Cerebellar nuclear complex (tissue), 1 donor: ENCODE measurements at places on chromosomes 4 and X.

- DNase-seq: no peak
Observed at GRCh38 chr4:33058998-33059397, 2338.8 kb downstream of the PCDH7 start.

GRCh38 chr4:18675586-18676525, 654.3 kb upstream of the LCORL start:
- no peak for DNase-seq

DNA sequence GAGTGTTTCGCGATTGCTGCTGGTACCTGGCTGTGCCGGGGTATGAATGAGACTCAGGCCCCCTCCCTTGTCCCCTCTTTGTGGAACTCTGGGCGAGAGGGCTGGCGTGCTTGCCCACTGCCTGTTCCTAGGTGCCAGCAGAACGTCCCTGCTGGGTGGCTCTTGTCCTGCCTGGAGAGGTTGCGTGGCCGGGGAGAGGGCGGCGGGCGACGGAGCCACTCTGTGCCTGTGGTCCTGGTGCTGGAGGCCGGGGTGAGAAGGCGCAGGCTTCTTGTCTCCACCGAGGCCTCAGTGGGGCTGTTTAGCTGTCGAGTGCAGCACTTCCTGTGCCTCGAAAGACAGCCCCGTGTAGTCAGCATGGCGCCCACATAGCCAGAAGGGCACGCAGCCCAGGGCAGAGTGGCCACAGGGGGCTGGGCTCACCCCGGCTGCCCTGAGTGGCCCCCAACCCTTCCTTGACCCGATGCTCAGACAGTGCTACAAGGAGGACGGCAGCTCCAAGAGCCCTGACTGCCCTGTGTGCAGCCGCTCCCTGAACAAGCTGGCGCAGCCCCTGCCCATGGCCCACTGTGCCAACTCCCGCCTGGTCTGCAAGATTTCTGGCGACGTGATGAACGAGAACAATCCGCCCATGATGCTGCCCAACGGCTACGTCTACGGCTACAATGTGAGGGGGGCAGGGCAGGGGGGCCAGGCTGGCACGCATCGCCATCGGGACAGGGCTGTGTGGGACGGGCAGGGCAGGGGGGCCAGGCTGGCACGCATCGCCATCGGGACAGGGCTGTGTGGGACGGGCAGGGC, 8.9 kb upstream of the UVSSA start:
- DNase-seq: no peak

DNA sequence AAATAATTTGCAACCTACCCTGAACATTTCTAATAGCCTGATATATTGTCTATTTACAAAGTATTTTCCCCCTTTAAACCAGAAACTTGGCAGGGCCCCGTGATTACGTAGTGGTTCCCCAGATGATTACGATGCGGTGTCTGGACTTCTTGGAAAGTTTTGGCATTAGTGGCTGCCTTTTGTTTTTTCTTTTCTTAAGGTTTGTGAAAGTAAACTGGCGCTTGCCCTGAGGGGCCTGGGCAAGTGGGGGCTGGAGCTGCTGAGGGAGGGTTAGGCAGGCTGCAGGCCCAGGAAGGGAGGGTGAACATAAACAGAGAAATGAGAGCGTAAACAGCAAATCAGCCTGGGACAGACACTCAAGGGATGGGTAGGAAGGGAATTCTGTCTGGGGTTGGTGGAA, 123.6 kb upstream of the MSX1 start:
- no peak for DNase-seq

- no peak for DNase-seq
Observed at GRCh38 chrX:40759374-40759773, 24.0 kb upstream of the MED14 start.

GRCh38 chr4:61312526-61312925, 112.4 kb downstream of the ADGRL3 start:
- no peak for DNase-seq

DNA sequence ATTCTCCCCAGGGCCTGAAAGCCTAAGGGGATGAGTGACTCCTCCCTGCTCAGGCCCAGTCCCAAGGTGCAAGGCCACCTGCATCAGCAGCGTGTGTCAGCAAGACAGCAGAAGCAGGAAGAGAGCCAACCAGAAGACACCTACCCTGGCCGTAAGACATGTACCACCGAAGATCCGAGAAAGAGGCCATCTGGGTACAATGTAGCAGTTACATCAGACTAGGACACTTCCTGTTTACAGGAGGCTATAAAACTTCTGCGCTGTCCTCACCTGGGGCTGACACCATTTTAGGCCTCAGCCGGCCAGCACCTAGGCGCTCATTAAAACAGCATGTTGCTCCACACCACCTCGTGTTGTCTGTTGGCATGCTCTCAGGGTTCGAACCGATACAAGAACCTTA, 19.1 kb upstream of the HERC6 start:
- DNase-seq: no peak

DNA sequence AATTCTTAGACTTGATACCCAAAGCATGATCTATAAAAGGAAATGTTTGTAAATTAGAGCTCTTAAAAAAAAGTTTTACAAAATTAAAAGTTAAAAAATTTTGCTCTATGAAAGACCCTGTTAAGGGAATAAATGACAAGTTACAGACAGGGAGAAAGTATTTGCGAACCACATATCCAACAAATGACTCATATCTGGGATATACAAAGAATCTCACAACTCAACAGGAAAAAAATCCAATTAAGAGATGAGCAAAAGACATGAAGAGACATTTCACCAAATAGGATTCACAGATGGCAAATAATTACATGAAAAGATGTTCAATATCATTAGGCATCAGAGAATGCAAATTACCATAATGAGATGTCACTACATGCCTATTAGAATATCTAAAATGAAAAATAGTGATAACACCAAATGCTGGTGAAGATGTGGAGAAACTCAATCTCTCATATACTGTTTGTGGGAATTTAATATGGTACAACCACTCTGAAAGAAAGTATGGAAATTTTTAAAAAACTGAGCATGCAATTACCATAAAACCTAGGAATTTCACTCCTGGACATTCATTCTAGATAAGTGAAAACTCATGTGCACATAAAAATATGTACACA, 100.8 kb upstream of the EOLA2 start:
- DNase-seq: no peak

GRCh38 chr4:159097785-159098184, 5.1 kb upstream of the RAPGEF2 start:
- DNase-seq: no peak

GRCh38 chrX:25287521-25287920, 271.8 kb upstream of the ARX start:
- DNase-seq: no peak

GRCh38 chrX:105120463-105120862, 100.0 kb downstream of the TEX13A start:
- no peak for DNase-seq

DNA sequence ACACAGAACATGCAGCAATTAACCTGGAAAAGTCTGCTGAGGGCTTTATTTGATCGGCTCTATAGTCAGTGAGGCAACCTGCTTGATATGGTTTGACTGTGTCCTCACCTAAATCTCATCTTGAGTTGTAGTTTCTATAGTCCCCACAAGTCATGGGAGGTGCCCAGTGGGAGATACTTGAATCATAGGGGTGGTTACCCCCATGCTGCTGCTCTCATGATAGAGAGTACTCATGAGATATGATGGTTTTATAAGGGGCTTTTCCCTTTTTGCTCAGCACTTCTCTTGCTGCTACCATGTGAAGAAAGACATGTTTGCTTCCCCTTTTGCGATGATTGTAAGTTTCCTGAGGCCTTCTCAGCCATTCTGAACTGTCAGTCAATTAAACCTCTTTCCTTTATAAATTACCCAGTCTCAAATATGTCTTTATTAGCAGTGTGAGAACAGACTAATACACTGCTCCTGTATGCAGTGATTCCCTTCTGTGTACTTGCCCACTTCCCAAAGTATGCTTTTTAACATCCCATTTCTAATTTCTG, 78.2 kb downstream of the NPFFR2 start:
- DNase-seq: no peak

DNA sequence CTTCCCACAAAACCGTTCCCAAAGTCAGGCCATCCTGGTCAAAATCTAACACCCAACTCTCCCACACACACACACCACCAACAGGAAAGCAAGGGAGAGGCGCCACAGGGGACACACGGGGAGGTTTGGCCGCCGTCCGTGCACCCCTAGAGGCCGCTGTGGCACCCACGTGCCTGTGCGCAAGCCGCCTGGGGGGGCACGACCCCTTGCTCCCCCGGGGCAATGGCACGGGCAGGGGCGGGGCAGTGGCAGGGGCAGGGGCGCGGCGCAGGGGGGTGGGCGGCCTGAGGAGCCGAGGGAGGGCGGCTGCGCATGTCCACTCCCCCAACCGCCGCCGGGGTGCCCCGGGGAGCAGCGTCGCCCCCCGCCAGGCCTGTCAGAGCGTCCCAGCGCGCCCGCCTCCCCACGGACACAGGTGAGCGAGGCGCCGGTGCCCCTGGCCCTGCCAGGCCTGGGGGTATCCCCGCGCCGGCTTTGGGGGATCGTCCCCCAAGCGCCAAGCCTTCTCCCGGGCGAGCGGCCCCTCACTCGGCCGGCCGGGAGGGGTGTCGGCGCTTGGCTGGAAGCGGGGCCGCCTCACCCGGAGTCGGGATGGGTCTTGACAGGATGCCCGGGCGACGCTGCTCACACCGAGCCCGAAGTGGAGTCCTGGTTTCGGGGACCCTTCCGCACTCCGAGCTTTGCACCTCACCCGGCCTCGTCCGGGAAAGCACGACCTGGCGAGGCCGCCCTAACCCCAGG, at the start of gene ERAS:
Gene ERAS (plus strand): TSS at position 379 of the 741 bp plus-strand sequence. CDS start 2,611 bp downstream, outside the sequence.
- no peak for DNase-seq

DNA sequence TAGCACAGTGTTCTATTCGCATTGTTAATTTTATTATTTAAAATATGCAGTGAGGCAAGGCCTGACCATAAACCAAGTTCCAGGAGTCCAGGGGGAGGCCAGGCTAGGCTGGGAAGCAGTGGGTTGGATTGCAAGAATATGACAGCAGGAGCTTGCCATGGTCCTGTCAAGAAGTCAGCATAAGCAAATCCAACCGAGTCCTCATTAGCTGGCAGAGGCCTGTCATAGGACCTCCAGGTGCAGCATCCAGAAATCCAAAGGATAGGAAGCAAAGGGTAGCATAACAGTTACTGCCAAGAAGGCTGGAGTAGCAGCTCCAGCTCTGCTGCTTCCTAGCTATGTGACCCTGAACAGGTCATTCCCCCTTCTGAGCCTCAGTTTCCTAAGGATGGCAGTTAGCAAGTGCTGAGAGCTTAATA, 13.4 kb downstream of the PJA1 start:
- no peak for DNase-seq
